Daoy (cell line): ENCODE measurements at places on chromosomes 3 and 15. TPM values are rescaled to one million over a fixed set of nuclear protein-coding genes. Genes with fewer than 3 reads are reported as not detected.

- no peak for DNase-seq
Observed at GRCh38 chr3:77489216-77489615, 449.3 kb downstream of the ROBO2 start.

DNA sequence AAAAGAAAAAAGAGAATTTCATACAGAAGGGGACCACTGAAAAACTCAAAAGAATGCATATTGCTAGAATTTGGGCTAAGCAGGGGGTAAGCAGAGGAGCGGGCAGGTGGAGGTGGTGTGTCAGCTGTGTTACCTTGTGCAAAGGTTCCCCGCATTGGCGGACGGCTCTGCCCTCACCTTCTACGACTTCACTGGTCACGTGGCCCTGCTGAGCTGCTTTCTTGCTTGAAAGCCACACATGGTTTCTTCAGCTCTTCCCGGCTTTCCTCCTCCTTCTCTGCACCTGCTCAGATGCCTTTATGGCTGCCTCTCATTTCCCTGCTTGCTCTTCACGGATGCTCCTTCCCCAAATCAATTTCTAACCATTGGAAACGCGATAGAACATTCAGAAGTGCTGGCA, 30.5 kb downstream of the FAH start:
- DNase-seq, result no peak

DNA sequence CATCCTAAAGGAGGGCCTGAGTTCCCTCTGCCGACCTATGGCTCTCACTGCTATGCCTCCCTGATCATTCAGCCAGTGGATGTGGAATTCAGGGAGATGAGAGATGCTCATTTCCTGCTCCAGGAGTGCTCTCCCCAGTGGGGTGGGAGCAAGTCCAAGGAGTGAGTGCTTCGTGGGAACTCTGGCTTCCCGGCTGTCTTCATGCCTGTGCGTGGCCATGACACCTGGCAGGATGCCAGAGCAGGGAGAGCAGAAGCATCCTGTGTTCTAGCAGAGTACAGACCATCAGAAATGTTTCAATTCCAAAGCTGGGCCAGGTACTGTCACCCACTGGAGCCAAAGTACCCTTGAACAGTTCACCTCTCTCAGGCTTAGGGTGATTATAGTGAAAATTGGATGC, 45.1 kb downstream of the APH1B start:
- no peak for DNase-seq

DNA sequence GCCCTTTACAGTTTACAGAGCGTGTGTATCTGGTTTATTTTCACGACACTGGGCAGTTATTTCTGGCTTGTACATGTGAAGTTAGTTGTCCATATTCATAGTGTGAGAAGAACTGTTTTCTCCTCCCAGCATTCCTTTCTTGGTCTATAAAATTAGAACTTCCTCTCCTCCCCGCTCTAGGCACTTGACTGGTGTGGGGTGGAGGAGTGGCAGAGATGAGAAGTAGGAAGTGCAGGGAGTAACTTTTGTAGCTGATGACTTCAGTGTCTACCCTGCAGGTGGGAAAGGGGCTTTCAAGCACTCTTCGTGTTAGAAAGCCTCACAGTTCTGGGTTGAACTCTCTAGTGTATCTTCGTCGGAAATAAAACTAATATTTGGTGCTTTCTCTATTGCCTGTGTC, 13.4 kb downstream of the APOD start:
- DNase-seq, result no peak

Gene TXNRD3
- total RNA-seq, result 4.6 and 7.3 TPM in 2 replicates

DNA sequence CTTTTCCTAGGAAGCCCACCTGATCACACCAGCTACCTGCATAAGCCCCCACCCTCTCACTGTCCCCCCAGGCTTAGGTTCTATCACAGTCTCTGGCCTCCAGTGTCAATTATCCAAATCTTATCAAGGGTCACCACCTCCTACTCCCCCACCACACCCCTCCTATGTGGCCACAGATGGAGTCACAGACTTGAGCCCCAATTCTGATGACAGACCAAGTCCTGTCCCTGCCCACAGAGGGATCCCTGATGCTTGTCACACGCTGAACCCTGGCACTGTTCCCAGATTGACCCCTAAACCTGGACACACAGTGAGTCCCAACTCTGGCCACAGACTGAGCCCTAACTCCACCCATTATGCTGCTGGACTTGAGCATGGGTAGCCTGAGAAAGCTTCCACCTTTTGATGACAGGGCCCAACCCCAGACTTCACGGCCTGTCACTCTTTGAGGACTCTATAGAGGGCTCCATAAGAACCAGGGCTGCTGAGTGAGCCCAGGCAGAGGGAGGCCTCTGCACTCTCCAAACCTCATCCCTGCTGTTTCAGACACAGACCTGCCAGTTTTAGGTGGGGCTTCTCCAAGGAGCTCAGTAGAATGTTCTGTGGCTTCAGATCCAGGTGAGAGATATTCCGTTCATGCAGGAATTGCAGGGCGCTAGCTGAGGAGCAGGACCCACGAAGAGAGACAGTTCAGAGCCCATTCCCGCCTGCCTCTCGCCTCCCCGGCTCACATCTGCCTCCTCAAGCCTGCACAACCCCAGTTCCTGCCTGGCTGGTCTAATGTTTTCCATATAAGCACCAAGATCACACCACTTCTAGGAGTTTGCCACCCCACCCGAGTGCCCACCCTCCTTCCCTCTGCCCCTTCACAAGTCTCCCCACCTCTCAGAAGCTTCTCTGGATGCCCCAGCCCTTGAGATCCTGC, 1.8 kb downstream of the ULK3 start:
- no peak for DNase-seq

Gene CCR3
- not detected in 2 replicates for total RNA-seq

Gene DNAH12
- 0.06 TPM in 1 of 2 replicates, not detected in the other for total RNA-seq

DNA sequence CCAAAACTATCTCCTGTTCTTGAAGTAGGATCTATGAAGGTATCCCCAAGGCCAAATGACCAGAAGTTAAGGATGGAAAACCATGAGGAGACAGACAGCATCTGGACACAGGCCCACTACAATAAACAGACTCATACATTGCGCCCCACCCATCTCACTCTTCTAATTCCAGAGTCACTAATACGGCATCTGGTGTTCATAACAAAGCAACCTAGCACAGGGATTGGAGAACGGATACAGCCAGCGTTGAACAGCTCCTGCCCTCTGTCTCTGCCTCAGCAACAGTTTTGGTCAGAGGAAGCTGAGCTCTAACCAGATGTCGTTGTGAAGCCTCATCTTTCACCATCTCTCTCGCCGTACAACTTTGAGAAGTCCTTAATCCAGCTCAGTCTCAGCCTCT, 44.5 kb upstream of the CCDC80 start:
- no peak for DNase-seq

- DNase-seq, result no peak
Observed at GRCh38 chr15:87145696-87146095, 1066.0 kb downstream of the AGBL1 start.

GRCh38 chr3:123401836-123402530, 46.9 kb downstream of the ADCY5 start:
- DNase-seq, result no peak

DNA sequence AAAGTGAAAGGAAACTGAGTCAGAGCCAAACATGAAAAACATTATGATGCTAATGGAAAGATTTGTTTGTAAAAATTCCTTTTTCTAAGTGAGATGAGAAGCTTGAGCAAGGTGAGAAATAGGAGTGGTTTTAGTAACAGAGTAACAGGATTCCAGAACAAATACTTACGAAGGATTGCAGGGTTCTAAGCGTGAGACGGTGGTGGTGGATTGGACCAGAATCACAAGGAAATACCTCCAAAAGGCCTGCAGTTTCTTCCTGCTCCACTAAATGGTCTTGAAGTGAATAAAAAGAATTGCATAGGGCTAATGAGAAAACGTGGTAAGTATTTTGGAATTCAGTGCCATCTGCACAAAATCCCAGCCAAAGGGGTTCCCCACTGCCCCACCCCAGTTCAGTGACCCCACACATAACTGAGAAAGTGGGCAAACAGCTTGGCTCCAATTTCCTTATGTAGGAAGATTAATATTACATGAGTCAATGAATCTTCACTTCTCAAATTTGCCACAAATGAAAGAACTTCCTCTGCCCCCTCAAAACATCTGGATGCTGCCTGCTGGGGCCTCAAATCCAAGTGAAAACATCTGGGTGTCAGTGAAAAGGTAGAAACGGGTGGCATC, 283.8 kb upstream of the NR2F2 start:
- DNase-seq, result peak; percentile 28

Gene UCN2
- total RNA-seq, result 3.0 and 6.2 TPM in 2 replicates

Gene BFSP2
- total RNA-seq, result not detected in 2 replicates

DNA sequence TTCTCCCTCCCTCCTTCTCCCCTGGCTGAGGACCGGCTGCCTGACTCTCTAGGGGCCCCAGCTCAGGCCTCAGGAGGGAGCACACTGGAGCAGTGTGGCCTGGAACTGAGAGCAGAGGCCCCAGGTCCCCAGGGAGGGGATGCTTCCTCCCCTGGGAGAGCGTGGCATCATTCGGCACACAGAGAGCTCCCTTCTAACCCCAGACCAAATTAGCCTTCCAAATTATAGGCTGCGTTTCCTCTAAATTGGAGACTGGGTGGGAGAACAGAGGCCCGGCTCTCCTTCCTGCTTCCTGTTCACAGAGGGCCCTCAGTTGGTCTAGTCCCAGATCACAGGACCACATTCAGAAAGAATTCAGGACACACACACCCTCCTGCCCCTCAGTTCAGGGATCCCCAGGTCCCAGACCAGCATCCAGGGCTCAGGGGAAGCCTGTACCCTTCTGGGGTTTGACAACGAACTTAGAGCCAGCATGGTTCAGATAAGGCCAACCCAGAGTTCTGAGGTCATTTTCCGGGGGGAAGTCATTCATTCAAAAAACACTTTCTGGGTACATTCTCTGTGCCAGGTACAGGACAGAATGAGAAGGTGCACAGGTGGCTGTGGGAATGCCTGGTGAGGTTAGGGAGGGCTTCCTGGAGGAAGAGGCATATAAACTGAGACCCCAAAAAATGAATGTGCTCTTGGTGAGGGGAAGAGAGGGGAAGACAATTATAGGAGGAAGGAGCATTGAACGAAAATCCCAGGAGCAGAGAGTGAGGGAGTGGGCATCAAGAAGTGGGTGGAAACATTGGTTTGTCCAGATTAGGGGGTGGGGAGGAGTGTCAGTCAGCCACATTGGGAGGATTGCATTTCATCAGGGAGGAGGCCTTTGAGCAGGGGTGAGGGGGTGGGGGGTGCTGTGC, 28.4 kb upstream of the RPL29 start:
- no peak for DNase-seq

Gene PARP9
- total RNA-seq, result 11.9 and 26.3 TPM in 2 replicates

DNA sequence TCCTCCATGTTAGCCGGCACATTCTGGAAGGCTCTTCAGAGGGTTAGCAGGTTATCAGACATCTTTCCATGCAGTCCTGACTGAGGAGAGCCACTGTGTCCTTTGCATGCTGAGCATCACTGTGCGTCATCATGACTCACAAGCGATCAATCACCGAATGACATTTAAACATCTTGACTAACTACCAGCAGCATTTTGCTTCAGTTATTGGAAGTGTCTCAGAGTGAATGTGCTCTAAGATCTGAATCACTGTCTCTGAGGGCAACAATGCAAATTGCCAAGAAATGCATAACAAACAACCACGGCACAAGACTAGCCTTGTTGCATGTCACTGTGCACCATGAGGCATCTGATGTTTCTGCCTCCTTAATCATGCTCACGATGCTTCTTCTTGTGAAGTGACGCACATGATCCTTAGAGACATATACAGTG, 18.3 kb upstream of the ATP8B4 start:
- DNase-seq, result peak; percentile 93

GRCh38 chr3:153090973-153091372, 71.1 kb upstream of the RAP2B start:
- DNase-seq, result no peak

DNA sequence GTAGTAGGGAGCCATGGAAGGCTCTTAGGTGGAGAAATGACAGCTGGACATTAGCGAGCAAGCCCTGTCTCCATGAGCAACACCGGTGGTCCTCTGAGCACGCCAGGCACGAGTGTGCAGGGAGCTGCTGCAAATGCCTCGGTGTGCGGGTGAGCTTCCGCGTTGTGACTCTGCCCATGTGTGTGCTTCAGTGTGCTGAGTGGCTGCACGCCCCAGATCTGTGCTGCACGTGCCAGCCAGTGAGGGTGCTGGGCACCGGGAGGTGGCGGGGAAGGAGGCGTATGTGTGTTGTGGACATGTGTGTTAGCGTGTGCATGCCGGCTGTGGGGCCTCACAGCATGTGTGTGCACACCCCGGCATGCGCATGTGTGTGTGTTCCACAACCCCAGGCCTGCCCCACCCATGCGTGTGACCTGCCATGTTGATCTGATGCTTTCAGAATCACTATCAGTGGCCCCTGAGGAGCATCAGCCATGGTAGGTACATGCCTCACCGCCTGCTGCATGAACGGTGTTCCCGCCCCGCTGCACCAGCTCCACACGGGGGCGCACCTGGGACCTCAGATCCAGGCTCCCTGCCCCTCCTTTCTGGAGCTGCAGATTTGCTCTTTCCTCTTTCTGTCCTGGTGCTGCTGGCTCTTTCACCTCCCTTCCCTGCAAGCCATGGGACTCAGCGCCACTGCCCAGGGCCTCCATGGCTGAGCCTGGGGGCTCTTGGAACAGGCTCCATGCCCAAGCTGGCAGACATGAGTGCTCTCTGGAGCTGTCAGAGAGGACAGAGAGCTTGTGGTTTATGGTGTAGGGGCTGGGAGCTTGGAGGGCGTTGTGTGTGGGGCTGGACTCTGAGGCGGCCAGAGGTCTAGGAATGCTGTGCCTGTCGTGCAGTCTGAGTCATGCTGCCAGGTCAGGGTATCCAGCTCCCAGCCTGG, 169.4 kb downstream of the TBC1D2B start:
- DNase-seq, result peak; percentile 72

- DNase-seq, result no peak
Observed at GRCh38 chr3:117263745-117264144, 554.2 kb downstream of the TUSC7 start.

DNA sequence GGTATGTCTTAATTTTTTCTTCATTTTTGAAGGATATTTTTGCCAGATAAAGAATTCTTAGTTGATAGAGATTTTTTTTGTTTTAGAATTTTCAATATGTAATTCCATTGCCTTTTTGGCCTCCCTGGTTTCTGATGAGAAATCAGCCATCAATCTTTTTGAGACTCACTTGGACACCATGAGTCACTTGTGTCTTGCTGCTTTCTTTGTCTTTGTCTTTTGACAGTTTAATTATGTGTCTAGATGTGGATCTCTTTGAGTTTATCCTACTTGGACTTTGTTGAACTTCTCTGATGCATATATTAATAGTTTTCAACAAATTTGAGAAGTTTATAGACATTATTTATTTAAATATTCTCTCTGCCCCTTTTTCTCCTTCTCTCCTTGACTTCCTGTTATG, 34.7 kb upstream of the AQP9 start:
- no peak for DNase-seq

DNA sequence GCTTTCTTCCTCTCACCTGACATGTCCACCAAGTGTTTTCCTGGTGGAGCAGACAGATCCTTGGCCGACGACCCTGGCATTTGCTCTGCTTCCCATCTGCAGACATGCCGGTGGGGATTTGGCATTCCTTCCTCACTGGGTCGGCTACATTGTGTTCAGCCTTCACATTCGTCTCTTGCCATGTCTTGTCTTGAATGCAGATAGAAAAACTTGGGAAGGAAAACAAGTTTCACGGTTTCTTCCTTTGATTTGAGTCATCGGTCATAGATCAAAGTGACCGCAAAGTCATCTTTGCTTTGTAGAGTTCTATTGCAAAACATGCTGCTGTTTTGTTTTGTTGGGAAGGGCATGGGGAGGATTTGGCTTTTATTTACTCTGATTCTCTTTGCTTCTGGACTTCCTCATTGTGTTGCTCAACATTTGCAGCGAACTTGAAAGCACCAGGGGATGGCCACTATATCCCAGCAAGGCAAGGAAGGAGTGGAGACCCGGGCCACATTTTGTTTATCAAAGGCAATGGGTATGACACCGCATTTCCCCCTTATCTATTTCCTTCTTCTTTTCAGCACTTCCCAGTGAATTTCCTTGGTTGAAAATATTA, 321.3 kb downstream of the CACNA2D3 start:
- no peak for DNase-seq

Gene TAGLN3
- total RNA-seq, result 0.80 and 5.1 TPM in 2 replicates
